H4 (cell line): ENCODE measurements at places on chromosomes 7 and 10. TPM values are rescaled to one million over a fixed set of nuclear protein-coding genes. Genes with fewer than 3 reads are reported as not detected.

DNA sequence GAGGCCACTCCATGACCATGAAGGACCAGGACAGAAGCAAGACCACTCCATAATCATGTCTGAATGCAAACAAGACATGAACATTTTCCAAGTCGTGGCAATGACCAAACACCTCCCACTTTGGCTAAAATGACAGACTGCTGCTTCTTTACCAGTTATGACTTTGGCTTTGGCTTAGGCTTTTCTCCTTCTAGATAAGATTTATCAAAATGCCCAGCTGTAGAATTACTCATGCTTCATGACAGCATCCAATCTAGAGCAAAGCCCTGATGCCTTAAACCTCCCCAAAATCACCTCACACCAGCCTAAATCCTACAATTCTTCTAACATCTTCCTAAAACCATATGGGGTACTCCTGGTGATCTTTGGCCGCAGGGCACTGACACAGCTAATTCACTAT is 102.1 kb downstream of the VPS41 start:
- DNase-seq, result no peak

GRCh38 chr7:36474283-36475010 is 84.8 kb downstream of the ANLN start:
- DNase-seq, result peak; percentile 82

GRCh38 chr7:91043924-91044645 is 220.1 kb upstream of the FZD1 start:
- no peak for DNase-seq

Gene COL13A1
- 0.50 and 0.53 TPM in 2 replicates for total RNA-seq

DNA sequence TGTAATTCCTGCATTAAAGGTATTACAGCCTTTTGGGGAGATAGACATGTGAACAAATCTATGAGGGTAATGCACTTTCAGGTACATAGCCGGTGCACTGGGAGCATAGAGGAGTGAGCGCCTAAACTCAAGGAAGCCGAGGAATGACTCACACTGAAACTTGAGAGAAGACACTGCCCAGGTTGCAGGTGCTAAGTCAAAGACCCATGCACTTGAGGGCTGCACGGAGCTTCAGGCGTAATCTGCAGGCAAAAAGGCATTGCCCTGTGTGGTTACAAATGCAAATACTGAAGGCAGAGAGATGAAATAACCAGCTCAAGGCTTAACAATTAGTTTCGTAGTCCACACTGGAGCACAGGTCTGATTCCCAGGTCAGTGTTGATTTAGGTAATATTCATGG is 51.0 kb upstream of the OSBPL3 start:
- DNase-seq, result no peak

- DNase-seq, result no peak
These were observed 100.3 kb downstream of the CTBP2 start for GRCh38 chr10:125060026-125060425.
